Activated T-cell treated with anti-CD3 and anti-CD28 coated beads for 1 hour (primary cell): ENCODE measurements at places on chromosomes 11 and 22.

DNA sequence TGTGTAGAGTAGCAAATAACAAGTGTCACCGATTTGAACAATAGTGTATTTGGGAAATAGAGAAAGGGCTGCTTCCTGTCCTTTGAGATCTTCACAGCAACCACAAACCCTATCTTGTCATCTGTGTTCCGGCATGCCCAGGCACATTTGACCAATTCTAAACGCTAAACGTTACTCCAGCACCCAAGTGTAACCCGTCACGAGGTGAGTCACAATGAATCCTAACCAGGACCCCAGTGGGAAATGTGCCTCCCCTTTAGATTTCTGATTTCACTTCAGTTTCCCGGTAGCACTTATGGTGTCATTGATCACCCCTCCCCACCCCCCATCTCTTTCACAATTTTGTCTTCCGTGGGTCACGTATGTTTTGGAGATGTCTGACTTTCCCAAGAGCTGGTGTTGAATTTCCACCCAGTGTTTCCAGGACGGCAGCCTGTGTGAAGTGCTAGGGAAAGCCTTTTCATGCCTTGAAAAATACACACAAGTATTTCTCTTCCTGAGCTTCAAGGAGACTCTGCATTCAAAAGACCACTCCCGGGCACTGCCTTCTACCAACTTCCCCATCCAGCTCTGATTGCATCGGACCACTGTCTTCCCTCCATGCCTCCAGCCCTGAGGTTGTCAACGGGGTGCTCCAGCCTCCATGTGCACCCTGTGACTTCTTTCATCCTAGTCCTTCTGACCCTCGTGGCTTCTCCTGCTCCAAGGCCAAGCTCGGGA lies 10.5 kb upstream of the C11orf24 start:
- no peak for DNase-seq

GRCh38 chr22:42862045-42862734 lies 5.1 kb upstream of the ARFGAP3 start:
- no peak for DNase-seq

- DNase-seq = no peak
These were observed 54.9 kb downstream of the ARHGAP8 start for GRCh38 chr22:44807232-44807631.

GRCh38 chr11:9642894-9643293 lies 21.0 kb upstream of the SWAP70 start:
- DNase-seq = no peak

DNA sequence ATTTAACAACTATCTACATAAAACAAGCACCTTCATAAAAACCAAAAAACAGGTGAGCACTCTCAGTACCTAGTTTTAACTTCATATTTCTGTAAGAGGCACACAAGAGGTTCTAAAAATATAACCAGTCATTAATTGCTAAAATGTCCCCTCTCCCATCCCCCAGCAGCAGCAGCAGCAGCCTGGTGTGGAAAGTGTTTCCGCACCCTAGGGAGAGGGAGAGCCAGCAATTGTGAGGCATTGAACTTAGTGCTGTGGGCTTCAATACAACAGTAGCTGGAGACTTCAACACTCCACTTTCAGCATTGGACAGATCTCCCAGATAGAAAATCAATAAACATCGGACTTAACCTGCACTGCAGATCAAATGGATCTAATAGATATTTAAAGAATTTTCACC lies 1158.5 kb downstream of the JRKL start:
- no peak for DNase-seq

- no peak for DNase-seq
These were observed 5.2 kb downstream of the TEAD1 start for GRCh38 chr11:12679471-12679870.

GRCh38 chr11:119728651-119729580 lies at the start of gene NECTIN1:
NECTIN1 (minus strand) TSS chr11:119729200; CDS start chr11:119728553, 647 bp downstream.
- peak; percentile 80 for DNase-seq

DNA sequence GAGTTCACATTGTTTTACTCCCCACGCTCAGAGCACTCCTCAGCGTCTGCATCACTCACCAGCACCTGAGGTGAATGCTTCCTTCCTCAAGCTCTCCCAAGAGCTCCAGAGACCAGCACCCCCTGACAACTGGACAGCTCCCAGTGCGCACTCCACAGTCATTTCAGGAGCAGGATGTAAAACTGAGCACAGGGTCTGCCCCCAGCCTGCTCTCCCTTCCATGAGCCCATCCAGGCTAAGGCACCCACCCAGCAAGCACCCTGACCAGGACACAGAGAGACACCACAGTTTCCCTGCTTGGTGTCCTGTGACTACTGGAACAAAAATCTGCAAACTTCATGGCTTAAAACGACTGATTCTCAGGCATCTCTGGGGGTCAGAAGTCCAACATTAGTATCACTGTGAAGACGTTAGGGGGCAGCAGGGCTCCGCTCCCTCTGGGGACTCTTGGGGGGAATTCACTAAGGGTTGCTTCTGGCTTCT lies 3.3 kb downstream of the SCGB1D2 start:
- no peak for DNase-seq

- DNase-seq = no peak
These were observed 34.5 kb upstream of the SEZ6L start for GRCh38 chr22:26134654-26135330.

GRCh38 chr11:121645596-121645995 lies 192.8 kb upstream of the SORL1-AS1 start:
- DNase-seq = no peak

DNA sequence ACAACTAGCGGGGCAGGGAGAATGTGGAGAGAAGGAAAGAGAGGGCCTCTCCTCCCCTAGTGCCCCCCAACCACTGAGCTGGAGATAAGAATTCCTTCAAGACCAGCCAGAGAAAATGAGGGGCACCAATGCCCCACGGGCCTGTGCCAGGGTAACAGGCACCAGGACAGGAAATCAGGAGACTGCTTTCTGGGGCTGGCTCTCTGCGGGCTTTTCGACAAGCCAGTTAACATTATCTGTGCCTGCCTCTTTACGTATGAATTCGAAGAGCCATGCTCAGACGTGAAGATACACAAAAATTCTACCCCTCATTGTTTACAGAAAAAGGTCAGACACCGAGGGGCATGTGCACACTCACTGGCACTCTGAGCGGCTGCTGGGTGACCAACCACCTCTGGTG lies 52.1 kb downstream of the MYH9 start:
- DNase-seq = no peak

GRCh38 chr11:33208150-33208549 lies 46.9 kb upstream of the CSTF3 start:
- DNase-seq = no peak

DNA sequence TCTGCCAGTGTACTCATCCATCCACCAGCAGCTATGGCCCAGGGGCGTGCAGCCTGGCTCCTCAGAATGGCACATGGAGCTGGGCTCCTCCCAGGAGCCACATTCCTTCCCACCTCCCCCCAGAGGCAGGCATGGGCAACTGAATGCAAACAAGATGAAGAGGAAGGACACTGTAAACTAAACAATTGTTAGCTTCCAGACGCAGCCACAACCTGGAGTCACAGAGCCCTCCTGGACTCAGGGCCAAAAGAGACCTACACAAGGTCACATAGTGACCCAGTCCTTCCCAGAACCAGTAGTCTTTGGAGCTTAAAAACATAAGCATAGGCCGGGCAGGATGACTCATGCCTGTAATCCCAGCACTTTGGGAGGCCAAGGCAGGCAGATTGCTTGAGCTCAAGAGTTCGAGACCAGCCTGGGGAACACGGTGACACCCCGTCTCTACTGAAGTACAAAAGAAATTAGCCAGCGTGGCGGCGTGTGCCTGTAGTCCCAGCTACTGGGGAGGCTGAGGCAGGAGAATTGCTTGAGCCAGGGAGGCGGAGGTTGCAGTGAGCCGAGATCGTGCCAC lies 30.7 kb upstream of the CLDN5 start:
- no peak for DNase-seq

DNA sequence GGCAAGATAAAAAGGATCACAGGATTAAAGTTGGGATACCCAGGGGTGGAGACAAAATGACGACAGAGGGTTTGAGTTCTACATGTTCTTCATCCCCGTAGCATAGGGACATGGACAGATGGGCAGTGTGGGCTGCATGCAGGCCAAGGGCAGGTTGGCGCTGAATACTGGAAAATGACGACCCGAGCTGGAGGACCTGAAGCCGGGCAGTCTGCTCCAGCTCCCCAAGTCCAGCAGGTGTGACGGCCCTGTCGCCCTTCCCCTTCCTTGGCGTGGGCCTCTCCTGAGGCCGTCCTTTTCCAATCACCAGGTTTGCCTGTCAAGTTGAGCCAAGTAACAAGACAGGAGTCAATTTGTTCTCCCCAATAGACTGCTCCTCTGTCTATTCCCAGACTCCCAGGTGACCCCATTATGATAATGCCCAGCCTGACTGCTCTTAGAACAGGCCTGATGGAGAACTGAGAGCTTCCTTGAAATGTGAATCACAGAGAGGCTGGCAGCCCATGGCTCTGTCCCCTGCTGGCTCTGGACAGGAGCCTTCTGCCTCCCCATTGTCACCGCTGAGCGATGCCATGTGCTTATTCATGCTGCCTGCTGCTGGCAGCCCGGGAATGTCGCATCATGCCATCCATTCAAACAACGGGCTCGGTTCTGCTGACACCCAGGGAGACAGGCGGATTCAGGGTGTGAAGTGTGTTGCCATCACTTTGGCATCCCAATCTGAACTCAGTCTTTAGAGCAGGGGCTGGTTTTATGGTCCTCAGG lies 392.1 kb downstream of the NTM start:
- no peak for DNase-seq

DNA sequence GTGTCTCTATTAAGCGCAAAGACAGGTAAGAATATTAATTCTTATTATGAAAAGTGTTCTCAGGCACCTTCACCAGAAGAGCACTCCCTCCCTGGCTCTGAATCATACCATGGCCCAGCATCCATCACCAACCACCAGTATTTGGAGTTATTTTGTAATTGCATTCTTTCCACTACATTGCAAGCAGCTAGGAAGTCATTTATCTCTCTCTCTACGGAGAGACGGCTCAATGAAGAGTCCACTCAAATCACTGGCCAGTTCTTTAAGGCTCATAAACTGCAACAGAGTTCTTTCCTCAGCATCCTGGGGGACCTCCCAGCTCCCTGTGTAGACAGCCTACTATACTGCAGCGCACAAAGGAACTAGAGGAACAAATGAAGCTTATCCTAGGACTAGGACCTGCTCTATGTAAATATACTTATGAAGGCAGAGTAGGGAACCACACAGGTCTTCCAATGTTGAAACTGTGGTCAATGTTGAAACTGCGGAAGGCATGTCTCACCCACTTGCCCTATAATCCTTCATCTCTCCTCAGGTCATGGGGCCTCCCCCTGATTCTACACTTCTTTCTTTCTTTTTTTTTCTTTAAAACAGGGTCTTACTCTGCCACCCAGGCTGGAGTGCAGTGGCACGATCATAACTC lies 63.4 kb downstream of the AAMDC start:
- no peak for DNase-seq

DNA sequence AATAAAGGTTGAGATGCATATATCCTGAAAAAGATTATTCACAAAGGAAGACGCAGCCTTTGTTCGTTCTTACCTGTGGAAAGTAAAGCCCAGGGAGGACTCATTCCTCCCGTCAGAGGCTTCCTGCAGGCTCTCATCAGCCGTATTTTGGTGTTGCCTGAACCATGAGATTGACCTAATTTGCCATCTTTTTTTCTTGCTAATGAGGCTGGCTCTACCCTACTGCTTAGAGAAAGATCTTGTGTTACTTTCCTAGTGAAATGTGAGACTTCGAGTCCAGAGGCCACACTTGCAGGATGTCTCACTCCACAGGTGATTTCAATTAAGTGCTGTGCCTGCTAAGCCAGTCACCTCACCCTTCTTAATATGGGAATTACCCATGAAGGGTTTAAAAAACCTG lies 269.9 kb downstream of the NTM start:
- no peak for DNase-seq

DNA sequence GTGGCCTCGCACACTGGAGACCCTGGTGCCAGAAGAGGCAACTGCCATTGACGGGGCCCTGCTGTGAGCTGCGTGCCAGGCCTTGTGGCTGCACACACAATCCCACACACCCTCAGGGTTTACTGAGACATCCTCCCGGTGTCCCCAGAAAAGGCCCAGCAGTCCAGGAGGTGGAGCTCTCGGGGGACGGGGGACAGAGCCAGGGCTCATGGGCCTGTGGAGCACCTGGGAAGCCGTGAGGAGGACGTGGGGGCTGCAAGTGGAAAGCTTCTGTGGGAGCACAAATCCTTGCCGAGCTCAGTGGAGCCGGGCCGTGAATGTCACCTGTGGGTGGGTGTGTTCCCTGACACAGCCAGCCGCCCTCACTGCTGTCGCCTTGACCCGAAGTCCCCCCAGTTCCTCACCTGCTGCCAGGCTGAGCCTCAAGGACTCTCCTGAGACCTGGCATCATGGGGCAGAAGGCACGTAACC lies 609.7 kb downstream of the TBC1D22A start:
- DNase-seq = no peak

DNA sequence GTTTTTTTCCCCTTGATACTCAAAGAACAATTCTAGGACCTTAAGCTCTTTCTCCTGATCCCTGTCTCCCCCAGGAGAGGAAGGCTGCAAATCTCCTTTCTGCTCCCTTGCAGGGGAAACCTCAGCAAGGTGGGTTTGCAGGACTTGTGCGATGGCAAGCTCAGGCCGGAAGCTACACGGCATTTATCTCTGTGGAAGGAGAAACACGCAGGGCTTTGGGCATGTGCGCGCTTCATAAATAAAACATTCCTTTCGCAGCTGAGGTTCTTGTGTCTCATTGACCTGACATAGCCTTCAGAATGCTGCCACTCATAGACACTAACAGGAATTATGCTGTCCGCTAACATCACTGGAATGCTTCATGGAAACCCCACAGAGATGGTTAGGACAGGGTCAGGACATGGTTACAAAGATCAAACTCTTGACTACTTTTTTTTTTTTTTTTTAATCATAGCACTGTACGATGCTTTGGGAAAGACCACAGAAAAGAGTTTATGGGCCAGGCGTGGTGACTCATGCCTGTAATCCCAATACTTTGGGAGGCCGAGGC lies 42.6 kb downstream of the SLN start:
- no peak for DNase-seq

- no peak for DNase-seq
These were observed 34.0 kb upstream of the TRPC6 start for GRCh38 chr11:101617735-101618332.

- no peak for DNase-seq
These were observed 20.7 kb downstream of the LINC01488 start for GRCh38 chr11:69501891-69502860.

- no peak for DNase-seq
These were observed 59.3 kb downstream of the DGCR2 start for GRCh38 chr22:19062943-19063308.

DNA sequence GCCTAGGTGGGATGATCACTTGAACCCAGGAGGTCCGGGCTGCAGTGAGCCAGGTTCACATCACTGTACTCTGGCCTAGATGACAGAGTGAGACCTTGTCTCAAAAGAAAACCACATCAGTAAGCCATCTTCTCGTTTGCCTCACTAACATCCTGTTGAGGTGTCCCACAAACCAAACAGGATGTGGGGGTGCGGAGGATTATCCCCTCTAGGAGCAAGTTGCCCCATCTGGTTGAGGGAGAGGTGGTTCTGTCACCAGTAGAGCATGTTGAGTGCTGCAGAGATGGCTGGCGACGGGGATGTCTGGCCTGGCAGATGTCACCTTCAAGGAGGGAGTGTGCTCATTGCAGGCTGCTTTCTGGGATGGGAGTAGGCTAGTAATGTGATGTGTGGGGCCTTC lies 72.4 kb downstream of the ZNRF3 start:
- DNase-seq = peak; percentile 33
